ENCODE measurements at places on chromosomes 5 and 9. TPM values are rescaled to one million over a fixed set of nuclear protein-coding genes. Genes with fewer than 3 reads are reported as not detected.

GRCh38 chr5:80641353-80641752 lies 13.1 kb upstream of the MSH3 start:
- DNase-seq, result no peak
- H3K4me3 ChIP-seq, result no peak overlapping the region
- peaks cover 28% of the 10 kb centered on the region for H3K4me1 ChIP-seq
- H3K36me3 ChIP-seq, result peaks cover 51% of the 10 kb centered on the region
- peak overlapping the region; percentile 57 for H3K27ac ChIP-seq
- no peaks in the 10 kb centered on the region for H3K27me3 ChIP-seq

- peak overlapping the region; percentile 66 for H3K27ac ChIP-seq
- no peaks in the 10 kb centered on the region for H3K36me3 ChIP-seq
- no peak overlapping the region for H3K4me3 ChIP-seq
- peaks cover 39% of the 10 kb centered on the region for H3K4me1 ChIP-seq
Observed at GRCh38 chr9:132946631-132947295, 2.3 kb upstream of the TSC1 start.

DNA sequence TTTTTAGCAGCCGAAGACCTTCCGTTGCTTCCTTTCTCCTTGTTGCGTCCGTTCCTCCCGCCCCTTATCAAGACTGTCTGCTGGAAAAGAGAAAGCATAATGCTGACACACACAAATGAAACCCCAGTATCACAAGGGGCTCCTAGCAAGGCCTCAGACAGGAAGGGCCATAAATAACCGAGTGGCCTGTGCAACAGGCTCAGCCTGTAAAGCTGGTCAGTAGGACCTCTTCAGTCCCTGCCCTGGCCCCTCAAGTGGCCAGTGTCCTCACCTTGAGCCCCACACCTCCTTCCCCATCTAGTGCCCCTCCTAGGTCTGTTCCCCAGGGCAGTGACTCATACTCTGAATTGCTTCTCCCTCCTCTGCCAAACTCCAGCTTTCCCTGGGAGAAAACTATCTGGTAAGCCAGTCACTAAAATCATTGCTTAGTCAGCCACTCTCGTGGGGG lies 174.6 kb upstream of the IL12B start:
- H3K27me3 ChIP-seq, result no peaks in the 10 kb centered on the region
- peak; percentile 45 for DNase-seq
- peaks cover 2% of the 10 kb centered on the region for H3K36me3 ChIP-seq
- peaks cover 46% of the 10 kb centered on the region for H3K4me1 ChIP-seq
- peak overlapping the region; percentile 1 for H3K4me3 ChIP-seq

GRCh38 chr5:73587923-73588322 lies 22.4 kb downstream of the UTP15 start:
- H3K27ac ChIP-seq, result no peak overlapping the region
- no peaks in the 10 kb centered on the region for H3K4me1 ChIP-seq
- no peaks in the 10 kb centered on the region for H3K36me3 ChIP-seq
- no peak for DNase-seq
- H3K4me3 ChIP-seq, result no peak overlapping the region
- peaks cover 7% of the 10 kb centered on the region for H3K27me3 ChIP-seq

GRCh38 chr5:12777342-12777741 lies 873.1 kb upstream of the CTNND2 start:
- H3K4me3 ChIP-seq, result no peak overlapping the region
- H3K27ac ChIP-seq, result no peak overlapping the region
- H3K4me1 ChIP-seq, result peaks cover 4% of the 10 kb centered on the region
- DNase-seq, result no peak
- H3K27me3 ChIP-seq, result no peaks in the 10 kb centered on the region

DNA sequence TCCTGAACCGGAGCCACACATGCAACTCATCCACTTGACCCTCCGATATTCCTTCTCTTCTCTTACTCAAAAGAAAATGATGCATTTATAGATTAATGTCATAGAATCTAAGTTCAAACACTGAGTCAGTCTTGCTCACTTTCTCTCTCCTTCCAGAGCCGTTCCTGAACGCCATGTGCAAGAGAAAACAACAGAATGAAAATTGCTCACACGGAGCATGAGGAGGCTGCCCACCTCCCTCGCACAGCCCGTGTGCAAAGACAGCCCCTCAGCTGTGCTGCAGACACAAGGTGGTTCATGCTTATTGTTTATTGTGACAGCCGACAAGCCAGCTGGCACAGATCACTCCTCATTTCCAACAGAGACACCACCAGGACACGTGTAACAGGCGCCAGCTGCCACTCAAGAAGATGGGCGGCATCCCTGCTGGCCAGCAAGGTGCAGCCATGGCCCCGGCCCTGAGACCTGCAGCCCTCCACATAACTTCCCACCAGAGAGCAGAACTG lies 290.8 kb downstream of the GLIS3 start:
- H3K4me3 ChIP-seq, result no peak overlapping the region
- H3K36me3 ChIP-seq, result no peaks in the 10 kb centered on the region
- no peaks in the 10 kb centered on the region for H3K4me1 ChIP-seq
- H3K27me3 ChIP-seq, result no peaks in the 10 kb centered on the region
- DNase-seq, result no peak
- no peak overlapping the region for H3K27ac ChIP-seq

DNA sequence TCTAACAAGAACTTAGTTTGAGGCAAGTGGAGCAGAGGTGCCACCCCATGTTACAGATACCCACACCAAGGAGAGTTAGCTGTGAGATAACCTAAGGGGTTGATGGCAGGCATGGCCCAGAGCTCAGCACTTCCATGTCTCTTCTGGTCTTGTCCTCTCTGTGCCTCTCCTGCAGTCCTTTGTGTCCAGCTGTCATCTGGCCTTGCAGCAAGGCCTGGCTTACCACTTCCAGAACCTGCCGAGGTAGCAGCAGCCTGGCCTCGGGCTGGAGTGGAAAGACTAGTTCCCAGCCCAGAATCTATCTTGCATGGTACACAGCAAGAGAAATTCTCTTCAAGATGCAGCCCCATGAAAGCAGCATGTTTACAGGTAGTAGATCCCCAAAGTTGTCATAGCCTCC lies 41.5 kb downstream of the PIP5K1B start:
- H3K27ac ChIP-seq, result peak overlapping the region; percentile 97
- peaks cover 18% of the 10 kb centered on the region for H3K4me1 ChIP-seq
- no peak for DNase-seq
- no peaks in the 10 kb centered on the region for H3K27me3 ChIP-seq

DNA sequence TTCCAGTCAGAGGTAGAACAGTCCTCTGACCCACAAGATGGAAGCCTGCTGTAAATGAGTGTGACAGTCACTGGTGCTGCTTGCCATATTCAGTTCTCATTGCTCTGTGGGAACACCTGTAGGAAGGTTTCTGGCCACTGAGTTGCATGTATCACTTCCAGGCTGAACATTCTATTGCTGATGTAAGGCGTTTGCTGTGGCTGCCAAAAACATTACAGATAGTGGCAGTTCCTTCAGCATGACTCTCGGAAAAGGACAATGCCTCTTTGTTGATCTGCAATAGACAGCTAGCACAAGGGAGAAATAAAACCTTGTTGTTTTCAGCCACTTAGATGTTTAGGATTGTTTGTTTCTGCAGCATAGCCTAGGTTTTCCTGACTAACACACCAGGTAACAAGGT lies 217.2 kb downstream of the AGTPBP1 start:
- H3K27ac ChIP-seq, result no peak overlapping the region
- no peaks in the 10 kb centered on the region for H3K36me3 ChIP-seq
- H3K4me3 ChIP-seq, result no peak overlapping the region
- H3K4me1 ChIP-seq, result peaks cover 3% of the 10 kb centered on the region
- H3K27me3 ChIP-seq, result peaks cover 31% of the 10 kb centered on the region

DNA sequence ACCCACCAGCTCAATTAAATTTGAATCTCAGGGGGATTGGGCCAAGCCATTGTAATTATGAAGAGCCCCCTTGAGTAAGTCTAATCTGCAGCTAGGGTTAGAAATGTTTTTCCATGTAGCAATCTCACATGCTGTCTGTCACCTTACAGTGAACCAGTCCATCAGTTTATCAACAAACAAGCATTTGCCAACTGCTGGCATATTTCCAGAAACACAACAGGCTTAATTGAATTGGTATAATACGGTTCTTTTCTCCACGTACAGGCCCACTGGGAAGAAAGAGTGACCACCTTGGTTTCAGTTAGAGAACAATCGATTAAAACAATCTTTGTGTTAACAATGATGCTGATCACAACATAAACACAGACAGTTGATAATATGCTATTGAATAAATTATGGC lies 67.4 kb downstream of the NSUN2 start:
- no peak overlapping the region for H3K4me3 ChIP-seq
- H3K36me3 ChIP-seq, result no peaks in the 10 kb centered on the region
- H3K27ac ChIP-seq, result no peak overlapping the region

GRCh38 chr5:1387059-1387755 lies 42.3 kb upstream of the CLPTM1L start:
- no peaks in the 10 kb centered on the region for H3K36me3 ChIP-seq
- no peak for DNase-seq
- peaks cover 79% of the 10 kb centered on the region for H3K27me3 ChIP-seq
- H3K4me3 ChIP-seq, result peak overlapping the region; percentile 88
- peaks cover 17% of the 10 kb centered on the region for H3K4me1 ChIP-seq

GRCh38 chr9:138059196-138059595 lies 181.6 kb downstream of the CACNA1B start:
- DNase-seq, result no peak
- no peak overlapping the region for H3K27ac ChIP-seq
- no peaks in the 10 kb centered on the region for H3K36me3 ChIP-seq
- no peaks in the 10 kb centered on the region for H3K27me3 ChIP-seq

DNA sequence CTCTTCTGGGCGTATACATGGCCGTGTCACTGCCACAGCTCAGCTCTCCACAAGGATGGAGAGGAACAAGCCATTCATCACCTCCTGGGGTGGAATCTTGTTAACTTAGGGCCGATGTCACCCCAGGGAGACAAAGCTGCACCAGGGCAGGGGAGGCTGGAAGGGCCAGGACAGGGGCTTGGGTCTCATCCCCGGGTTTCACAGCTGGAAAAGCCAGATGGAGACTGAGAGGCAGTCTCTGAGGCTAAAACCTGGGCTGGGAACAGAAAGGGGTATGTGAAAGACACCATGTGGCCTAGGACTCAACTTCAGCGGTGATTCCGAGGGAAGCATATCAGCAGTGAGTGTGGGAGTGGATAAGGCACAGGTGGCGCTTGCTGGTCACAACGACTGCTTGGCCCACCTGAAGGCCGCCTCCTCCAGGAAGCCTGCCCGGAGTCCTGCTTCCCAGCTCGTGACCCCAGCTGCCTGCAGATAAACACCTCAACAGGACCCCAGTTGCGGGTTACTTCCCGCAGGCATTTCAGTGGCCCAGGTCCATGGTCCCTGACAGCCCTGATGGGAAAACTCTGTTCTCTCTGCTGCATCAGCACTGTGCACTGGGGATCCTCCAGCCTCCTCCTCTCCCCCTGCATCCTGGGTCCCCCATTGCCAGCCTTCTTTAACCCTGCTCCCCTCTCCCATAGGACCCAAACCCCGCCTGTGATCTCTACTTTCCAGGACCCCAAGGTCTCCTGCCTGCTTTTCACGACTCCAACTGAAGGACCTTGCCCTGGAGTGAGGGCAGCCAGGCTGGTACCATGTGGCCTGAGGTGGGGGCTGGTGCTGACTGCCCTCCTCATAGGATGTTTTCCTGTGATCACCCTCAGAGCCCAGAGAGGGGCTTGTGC lies 51.7 kb upstream of the FCN1 start:
- no peak overlapping the region for H3K27ac ChIP-seq
- DNase-seq, result no peak
- H3K4me1 ChIP-seq, result peaks cover 11% of the 10 kb centered on the region
- no peak overlapping the region for H3K4me3 ChIP-seq

BTNL3 gene
- total RNA-seq, result not detected

ADAMTS2 gene
- total RNA-seq, result 10.5 TPM

DMGDH gene
- total RNA-seq, result 1.2 TPM

INSL4 gene
- not detected for total RNA-seq

NHP2 gene
- total RNA-seq, result 112 TPM

SLC22A4 gene
- 2.2 TPM for total RNA-seq

RANBP6 gene
- total RNA-seq, result 20.5 TPM

OR2S2 gene
- total RNA-seq, result not detected

TBC1D13 gene
- 37.8 TPM for total RNA-seq

PCDHGA1 gene
- 0.22 TPM for total RNA-seq

BTNL8 gene
- total RNA-seq, result not detected

CEL gene
- 4.3 TPM for total RNA-seq

PFN3 gene
- total RNA-seq, result not detected
